ENCODE measurements at places on chromosomes 2 and 18.

- H3K27me3 ChIP-seq, result no peaks in the 10 kb centered on the region
- DNase-seq, result no peak
- no peak overlapping the region for H3K4me3 ChIP-seq
- peak overlapping the region; percentile 68 for H3K27ac ChIP-seq
These were observed 174.6 kb upstream of the ALPP start for GRCh38 chr2:232203936-232204335.

GRCh38 chr2:12928775-12929401 lies 212.2 kb downstream of the TRIB2 start:
- DNase-seq, result peak; percentile 50
- no peaks in the 10 kb centered on the region for H3K4me1 ChIP-seq
- no peaks in the 10 kb centered on the region for H3K27me3 ChIP-seq
- no peak overlapping the region for H3K27ac ChIP-seq
- H3K4me3 ChIP-seq, result no peak overlapping the region

DNA sequence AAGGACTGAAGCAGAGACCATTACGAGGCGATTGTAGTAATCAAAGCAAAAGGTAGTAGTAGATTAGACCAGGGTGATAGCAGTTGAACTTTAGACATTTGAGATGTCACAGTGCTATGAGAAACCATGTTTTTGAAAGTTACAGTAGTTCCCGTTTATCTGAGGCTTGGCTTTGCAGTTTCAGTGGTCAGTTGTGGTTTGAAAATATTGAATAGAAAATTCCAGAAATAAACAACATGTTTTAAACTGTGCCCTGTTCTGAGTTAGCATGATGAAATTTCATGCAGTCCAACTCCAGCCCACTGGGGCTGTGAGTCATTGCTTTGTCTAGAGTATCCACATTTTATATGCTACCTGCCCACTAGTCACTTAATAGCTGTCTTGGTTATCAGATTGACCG lies 47.5 kb downstream of the ZNF638 start:
- peaks cover 3% of the 10 kb centered on the region for H3K4me1 ChIP-seq
- H3K4me3 ChIP-seq, result no peak overlapping the region
- no peaks in the 10 kb centered on the region for H3K27me3 ChIP-seq
- H3K27ac ChIP-seq, result no peak overlapping the region

- no peak overlapping the region for H3K4me3 ChIP-seq
- H3K27me3 ChIP-seq, result no peaks in the 10 kb centered on the region
- no peak for DNase-seq
- H3K36me3 ChIP-seq, result no peaks in the 10 kb centered on the region
- H3K27ac ChIP-seq, result no peak overlapping the region
These were observed 389.7 kb upstream of the ATP5MC3 start for GRCh38 chr2:175571078-175571653.

DNA sequence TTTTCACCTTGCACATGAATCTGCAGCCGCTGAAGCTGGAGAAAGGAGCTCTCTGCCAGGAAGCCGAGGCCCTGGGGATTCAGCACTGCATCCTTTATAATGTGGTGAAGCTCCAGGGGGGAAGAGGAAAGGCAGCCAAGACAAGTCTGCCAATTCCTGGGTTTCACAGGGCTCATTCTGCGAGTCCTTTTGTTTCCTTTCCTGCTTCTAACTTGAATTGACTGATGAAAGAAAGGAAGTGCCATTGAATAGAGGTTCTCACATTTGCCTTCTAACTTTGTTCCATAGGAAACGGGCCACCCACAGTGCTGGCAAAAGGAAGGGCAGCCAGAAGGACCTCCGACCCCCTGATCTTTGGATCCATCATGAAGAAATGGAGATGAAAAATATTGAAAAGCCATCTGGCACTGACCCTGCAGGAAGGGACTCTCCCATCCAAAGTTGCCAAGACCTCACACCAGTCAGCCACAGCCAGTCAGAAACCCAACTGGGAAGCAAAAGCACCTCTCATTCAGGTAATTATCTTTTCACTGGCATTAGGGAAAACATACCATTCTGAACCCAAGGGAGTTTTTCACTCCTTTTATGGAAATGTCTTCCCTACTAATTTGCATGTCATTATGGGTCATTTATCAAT lies 765.4 kb downstream of the MBD2 start:
- no peak for DNase-seq
- H3K27me3 ChIP-seq, result no peaks in the 10 kb centered on the region
- H3K27ac ChIP-seq, result no peak overlapping the region
- no peaks in the 10 kb centered on the region for H3K36me3 ChIP-seq
- H3K4me1 ChIP-seq, result no peaks in the 10 kb centered on the region

DNA sequence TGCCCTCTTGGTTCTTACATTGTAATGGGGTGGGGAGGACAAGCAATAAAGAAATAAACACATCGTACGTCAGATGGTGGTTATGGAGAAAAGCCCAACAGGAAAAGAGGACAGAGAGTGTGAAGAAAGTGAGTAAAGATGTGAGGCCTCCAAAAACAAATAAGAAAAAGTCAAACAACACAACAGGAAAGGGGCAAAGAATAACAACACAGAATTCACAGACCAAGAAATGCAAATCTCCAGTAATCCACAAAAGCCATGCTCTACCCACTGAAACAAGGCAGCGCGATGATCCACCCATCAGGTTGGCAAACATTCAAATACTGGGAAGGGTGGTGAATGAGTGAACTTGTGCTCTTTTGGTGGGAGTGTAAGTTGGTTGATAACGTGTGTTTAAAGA lies 16.7 kb upstream of the DUSP2 start:
- no peak overlapping the region for H3K4me3 ChIP-seq
- H3K27me3 ChIP-seq, result no peaks in the 10 kb centered on the region
- no peak overlapping the region for H3K27ac ChIP-seq
- H3K36me3 ChIP-seq, result no peaks in the 10 kb centered on the region
- DNase-seq, result no peak

DNA sequence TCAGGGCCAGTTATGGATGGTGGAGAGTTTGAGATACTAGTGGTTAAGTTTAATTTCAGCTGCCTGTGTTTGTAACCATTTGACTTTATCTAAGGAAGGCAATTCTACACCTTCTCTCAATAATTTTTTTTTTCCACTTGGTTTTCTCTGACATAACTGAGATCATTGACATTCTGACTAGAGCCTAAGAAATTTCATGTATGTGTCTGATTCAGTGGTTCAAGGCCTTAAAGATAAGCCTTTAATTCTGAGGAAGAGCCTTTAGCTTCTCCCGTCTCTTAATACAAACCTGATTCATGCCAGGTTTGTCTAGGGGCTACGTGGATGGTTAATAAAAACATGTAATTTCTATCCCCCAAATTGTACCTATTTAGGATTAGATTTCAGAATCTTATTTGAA lies 971.4 kb downstream of the DPP10 start:
- no peaks in the 10 kb centered on the region for H3K36me3 ChIP-seq
- H3K4me1 ChIP-seq, result no peaks in the 10 kb centered on the region
- H3K4me3 ChIP-seq, result no peak overlapping the region
- peak; percentile 11 for DNase-seq

GRCh38 chr2:43158259-43158880 lies 68.0 kb downstream of the ZFP36L2 start:
- H3K36me3 ChIP-seq, result no peaks in the 10 kb centered on the region
- peak; percentile 31 for DNase-seq
- H3K4me1 ChIP-seq, result peaks cover 24% of the 10 kb centered on the region

DNA sequence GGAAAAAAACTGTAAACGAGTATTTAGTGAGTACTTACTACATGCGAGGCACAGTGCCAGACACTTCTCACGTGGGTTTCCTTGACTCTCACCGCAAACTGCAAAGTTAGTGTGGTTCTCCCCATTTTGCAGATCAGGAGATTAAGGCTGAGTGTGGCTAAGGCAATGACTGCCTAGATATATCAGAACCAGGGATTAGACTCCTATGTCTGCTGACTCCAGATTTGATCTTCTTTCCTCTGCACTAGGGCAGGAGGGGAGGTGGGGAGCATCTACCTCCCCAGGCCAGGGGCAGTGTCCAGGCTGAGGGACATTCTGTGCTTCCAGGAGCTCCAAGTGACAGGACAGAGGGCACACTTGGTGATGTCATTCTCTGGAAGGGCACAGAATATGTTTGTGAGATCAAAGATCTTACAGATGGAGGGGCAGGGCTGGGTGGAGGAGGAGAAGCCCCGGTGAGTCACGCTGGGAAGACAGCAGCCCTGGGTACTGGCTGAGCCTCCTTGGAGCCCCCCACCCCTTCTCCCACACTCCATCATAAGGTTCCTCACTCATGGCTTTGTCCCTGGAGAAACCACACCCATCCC lies 92.4 kb downstream of the RHOB start:
- no peak overlapping the region for H3K4me3 ChIP-seq
- H3K36me3 ChIP-seq, result no peaks in the 10 kb centered on the region
- DNase-seq, result peak; percentile 34
- peaks cover 10% of the 10 kb centered on the region for H3K4me1 ChIP-seq

GRCh38 chr18:60996326-60996725 lies 336.9 kb upstream of the CDH20 start:
- no peaks in the 10 kb centered on the region for H3K36me3 ChIP-seq
- H3K27me3 ChIP-seq, result no peaks in the 10 kb centered on the region
- no peak overlapping the region for H3K27ac ChIP-seq
- no peaks in the 10 kb centered on the region for H3K4me1 ChIP-seq
